NCI-H774 (cell line): ENCODE measurements at places on chromosomes 1 and 21.

- no peak for DNase-seq
Observed at GRCh38 chr1:206951318-206952100, 5.2 kb upstream of the PIGR start.

GRCh38 chr1:57844382-57844980 lies 420.6 kb upstream of the DAB1 start:
- no peak for DNase-seq

GRCh38 chr1:27601771-27602461 lies 2.0 kb downstream of the AHDC1 start:
- DNase-seq = no peak

GRCh38 chr1:38500352-38500751 lies 359.2 kb downstream of the RRAGC start:
- no peak for DNase-seq

DNA sequence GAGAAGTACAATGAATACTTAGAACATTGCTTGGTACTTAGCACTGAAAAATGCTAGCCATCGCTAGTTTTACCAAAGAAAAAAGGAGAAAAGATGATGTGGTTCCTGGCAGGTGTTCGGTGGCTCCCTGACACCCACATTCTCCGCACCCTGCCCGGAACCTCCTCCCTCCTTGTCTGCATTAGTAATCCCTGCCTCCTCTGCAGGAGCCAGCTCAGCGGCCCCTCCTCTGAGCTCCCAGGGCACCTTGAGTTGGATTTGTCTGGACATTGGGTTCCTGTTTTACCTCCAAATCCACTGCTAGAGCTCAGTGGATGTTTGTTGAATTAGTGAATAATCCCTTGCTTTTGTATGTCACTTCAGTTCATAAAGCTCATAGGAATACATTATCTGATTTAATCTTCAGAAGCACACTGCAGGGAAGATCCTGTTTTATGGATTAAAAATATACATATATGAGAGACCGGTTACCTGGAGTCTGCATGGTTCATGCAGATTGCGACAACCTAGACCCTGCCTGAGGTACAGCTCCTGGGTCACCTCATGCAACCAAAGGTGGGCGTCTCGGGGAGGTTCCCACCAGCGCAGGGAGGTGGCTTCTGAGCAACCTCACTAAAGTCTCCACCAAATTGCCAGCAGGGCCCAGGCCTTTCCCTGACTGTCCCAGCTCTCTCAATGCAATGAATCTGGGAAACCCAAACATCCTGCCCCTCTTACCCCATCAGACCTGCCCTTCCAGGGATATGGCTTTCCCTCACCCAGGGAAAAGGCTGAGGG lies 24.2 kb downstream of the PCAT6 start:
- DNase-seq = no peak

DNA sequence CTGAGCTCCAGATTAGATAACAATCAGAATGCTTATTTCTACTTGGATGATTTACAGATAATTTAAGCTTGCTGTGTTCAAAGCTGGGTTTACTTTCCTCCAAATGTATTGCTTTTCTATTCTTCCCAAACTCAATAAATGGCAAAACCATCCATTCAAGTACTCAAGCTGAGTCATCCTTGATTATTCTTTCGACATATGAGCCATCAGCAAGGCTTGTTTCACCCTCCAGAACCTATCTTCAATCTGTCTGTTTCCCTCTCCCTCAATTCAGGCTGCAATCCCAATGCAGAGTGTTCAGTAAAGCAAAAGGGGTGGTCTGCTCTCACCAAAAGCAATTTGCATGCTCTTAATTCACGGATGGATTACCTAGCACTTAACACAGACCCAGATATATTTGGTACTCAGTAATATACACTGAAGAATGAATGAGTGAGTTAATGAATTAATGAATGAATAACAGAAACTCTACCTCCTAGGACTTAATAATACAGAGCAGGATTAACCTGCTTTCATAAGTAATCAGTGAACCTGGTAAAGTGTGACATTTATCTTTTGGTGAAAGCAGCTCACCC lies 41.9 kb downstream of the DDR2 start:
- DNase-seq = no peak

DNA sequence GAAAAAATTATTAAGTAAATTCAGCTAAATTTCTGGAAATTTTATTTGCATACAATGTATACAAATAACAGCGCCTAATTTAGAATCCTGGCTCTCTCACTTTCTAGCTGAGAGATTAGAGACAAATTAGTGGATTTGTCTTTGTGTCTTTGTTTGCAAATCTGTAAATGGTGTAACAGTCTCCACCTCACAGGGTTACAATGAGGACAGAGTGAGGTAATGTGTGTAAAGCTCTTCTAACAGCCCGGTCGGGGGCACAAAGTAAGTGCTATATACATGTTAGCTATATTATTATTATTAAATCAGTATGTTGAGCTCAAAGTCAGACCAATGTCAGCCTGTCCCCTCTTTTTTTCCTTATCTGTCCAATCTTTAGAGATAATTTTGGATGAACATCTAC lies 5.0 kb upstream of the ADAMTSL4 start:
- DNase-seq = peak; percentile 85

DNA sequence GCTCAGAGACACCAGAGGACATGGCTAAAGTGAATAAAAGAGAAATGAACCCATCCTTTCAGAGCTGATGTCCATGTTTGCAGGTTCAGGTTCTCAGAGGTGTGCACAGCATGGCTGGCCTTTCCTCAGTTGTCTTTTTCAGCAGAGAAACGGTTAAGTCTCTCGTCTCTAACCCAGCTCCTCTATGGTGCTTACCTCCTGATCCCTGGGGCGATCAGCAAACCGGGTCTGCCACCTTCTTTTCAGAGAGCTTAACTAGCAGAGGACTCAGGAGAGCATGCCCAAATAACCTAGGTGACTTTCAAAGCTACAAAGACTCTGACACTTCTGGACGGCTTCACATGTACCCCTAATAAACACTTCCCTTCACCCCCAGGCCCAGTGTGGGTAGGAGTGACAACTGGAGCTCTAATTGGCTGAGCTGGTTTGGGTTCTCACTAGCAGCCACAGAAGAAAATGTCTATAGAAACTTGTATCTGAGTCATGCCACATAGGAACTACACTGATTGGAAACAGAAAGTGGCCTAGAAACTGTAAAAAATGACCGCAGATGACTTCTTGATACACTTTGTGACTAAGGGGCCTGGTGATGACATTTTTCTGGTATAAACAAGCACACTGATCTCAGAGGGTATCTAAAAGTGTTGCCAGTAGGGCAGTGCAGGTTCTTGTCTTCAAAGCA lies at the start of gene AIM2:
Gene AIM2, minus strand, starts transcription at position 329 of the 682 bp plus-strand sequence. CDS start 3,267 bp downstream, outside the sequence.
- DNase-seq = no peak

DNA sequence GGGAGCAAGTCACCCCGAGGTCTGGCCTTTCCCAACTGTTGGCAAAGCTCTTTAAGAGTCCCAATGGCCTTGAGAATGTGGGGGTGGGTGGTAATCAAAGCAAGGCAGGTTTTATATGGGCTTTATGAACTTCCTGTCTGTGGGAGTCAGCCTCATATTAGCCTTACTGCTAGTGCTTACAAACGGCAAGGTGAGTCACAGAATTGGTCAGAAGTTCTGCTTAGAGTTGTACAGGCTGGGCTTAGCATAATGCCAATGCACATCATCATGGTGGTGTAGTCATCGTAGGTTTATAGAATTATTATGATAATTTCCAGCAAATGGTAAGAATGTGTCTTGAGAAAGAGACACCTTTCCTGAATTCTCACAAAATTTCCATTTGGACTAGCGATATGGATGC lies 192.7 kb upstream of the KIAA0040 start:
- DNase-seq = no peak

DNA sequence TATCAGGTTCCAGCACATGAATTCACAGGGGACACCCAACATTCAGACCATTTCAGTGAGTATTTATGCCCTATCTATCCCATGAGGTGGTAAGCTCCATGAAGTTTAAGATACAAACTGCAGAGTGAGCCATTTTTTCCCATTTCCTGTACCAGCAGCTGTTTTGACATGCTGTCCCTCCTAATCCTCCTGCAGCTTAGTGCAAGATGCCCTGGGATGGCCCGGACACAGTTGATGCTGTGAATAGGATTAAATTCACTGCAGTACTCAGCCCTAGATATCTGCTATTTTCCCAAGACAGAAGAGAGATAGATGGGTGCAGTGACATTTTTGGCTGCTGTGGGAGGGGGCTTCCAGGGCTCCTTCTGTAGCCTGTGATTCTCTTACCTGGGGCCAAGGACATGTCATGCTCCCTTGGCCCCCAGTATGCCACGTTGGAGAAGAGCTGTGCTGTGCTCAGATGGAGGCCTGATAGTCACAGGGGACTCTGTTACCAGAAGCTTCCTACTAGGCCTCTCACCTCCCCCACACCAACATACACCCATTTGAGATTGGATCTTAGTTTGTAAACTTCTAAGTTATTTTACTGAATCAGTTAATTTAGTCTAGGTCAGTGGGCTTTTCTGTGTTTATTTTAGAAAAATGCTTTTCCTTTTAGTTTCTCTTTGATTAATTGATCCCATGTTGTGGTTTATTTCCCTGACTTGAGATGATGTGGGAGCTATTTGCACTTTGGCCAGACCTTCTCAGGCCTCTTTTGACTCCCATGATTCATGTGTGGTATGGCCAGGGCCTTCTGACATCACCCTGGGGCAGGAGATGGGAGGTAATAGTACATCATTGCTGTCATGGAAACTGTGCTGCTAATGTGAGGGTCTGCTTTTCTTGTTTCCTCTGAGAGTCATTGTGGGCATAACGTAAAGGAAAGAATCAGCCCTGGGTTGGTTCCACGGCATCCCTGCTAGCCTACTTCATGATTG lies 92.6 kb downstream of the ST3GAL3 start:
- DNase-seq = no peak

- DNase-seq = no peak
Observed at GRCh38 chr1:152626744-152627143, 3.8 kb upstream of the LCE3A start.

GRCh38 chr1:172398970-172399755 lies 21.3 kb upstream of the C1orf105 start:
- peak; percentile 71 for DNase-seq

DNA sequence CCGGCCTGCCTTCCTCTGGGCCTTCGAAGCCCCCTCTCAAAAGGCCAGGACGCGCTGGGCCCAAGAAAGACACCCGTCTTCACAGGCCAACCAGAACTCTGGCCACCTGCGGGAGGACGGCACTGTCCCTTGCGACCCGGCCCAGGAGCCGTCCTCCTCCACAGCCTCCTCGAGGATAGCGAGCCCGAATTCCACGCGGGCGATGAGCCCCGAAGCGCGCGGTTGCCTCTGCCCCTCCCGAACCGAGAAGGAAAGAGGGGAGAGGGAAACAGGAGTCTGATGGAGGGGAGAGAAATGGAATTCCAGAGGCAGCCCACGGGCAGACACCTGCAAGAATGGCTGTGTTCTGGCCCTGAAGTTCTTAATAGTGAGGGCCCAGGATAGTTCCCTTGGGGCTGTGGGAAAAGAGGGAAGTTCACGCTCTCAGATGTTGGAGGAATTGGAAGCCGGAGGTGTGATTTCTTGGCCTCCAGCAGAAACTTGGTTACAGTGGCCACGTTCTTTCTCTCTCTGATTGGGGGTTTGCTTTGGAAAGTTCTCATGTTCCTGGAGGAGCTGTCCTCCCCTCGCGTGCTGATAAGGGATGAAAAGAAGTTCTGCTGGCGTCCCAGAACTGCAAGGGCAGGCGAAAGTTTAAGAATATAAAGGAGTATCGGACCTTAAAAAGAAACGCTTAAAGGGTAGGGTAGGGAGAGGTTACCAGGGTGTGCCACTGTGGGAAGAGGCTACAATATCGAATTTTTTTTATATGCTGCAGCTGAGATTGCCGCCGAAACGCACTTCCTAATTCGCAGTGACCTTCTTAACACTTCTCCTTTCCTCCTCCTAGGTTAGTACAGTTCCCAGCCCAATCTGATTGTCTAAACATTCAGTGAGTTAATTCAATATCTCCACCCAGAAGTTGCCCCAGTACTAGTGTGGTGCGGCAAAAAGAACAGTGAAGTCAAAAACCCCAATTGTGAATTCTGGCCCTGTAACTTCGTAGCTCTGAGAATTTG lies 5.8 kb upstream of the SLC44A5 start:
- DNase-seq = no peak

GRCh38 chr1:30014031-30014430 lies 709.4 kb downstream of the MATN1 start:
- no peak for DNase-seq

- DNase-seq = no peak
Observed at GRCh38 chr1:95073446-95073845, 695 bp upstream of the ALG14 start.

GRCh38 chr21:46603228-46603627 lies 1.7 kb downstream of the S100B start:
- no peak for DNase-seq

DNA sequence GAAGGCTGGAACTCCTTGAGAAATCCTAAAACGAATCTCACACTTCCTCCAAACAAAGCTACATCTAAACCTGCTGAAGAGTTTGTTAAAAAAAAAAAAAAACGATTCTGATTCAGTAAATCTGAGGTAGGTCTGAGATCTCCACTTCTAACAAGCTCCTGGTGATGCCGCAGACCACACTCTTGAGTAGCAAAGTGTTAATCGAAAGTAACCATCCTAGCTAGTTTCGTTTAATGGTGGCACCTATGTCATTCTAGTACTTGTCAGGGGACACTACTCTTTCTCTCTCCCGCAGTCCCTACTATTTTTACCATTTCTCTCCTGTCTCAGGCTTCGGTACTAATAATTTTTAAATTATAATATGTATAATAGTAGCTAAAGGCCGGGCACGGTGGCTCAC lies 2.1 kb downstream of the CLCC1 start:
- no peak for DNase-seq

DNA sequence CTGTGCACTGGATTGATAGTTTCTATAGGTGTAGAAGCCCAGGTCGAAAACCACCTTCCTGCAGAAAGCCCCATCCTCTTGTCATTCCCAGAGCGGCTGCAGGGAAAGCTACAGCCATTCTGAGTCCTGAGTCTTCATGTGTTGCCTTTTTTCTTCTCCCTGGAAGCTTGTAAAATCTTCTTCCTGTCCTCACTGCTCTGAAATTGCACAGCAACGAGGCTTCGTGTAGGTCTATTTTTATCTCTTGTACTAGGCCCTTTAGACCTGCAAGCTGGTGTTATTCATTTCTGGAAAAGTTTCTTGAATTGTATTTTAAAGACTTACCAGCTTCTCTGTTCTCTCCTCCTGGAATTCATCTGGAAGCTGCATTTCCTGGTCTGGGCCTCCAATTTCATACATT lies 44.2 kb upstream of the ETS2 start:
- no peak for DNase-seq

DNA sequence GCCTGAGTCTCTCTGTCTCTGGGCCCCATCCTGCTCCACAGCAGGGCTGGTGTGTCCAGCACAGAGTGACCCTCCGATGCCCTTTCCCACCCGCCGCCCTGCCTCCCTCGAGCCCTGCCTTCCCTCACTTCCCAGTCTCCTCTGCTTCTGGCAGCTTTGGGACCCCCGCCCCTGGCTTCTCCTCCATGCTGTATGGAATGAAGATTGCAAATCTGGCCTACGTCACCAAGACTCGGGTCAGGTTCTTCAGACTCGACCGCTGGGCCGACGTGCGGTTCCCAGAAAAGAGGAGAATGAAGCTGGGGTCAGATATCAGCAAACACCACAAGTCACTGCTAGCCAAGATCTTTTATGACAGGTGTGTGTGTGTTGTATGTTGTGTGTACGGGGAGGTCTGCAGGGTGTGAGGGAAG lies 14.3 kb downstream of the MOV10 start:
- no peak for DNase-seq
